ENCODE measurements at places on chromosomes 6 and 20.

GRCh38 chr20:34452281-34452982 lies 63.8 kb upstream of the DYNLRB1 start:
- DNase-seq, result no peak

DNA sequence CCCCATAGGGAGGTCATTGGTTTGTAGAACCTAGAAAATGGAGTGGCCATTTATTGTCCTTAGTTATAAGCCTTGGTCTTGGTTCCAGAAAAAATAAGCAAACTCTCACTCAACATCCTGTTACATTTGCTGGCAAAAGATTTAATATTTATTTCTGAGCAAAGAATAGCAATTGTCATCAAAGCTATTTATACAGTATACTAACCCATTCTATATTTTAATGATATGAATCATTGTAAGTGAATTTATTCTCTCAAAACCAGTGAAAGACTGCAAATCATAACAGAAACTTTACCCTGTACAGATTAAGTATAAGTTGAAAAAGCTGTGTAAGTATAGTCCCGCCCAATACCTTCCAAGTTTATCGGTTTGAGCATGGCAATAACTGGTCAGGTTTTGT lies 364.4 kb downstream of the CD109 start:
- DNase-seq, result no peak

DNA sequence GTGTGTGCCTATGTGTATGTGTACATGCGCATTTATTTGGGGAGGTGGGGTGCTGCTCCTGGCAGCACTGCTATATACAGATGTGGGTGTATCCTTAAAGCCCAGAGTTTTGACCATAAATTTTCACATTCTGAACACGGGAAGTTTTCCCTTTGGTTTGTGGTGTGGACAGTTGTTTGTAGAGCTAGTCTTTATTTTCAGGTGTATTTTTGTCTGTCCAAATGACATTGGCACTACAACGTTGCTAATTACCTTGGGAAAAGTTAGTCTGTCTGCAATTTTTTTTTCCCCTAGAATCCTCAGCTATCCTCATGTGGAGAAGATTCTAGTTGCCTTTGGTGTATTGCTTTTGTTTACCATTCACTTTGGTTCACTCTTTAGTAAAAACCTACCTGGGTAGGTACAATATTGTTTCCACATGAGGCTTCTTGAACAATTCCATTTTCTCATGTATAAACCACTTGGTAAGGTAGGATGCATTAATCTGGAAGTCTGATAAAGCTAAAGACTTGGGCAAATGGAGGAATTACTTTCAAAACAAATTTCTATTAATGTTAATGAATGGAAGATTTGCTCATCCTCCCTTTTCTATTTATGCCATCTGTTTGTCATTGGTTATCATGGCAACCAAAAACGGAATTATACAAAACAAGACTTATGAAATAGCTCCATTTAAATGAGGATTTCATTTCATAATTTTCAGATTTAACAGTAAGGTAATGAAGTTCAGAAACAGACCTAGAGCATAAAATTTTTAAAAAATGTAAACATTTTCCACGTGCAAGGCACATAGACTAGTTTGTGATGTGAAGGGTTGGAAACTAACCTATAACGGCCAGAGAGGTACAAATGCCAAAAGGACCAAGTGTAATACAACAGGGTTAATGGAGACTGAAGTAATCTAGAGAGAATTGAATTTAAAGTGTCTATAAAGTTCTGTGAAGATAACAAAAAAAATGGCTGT lies 3.9 kb downstream of the CCN2 start:
- DNase-seq, result no peak

DNA sequence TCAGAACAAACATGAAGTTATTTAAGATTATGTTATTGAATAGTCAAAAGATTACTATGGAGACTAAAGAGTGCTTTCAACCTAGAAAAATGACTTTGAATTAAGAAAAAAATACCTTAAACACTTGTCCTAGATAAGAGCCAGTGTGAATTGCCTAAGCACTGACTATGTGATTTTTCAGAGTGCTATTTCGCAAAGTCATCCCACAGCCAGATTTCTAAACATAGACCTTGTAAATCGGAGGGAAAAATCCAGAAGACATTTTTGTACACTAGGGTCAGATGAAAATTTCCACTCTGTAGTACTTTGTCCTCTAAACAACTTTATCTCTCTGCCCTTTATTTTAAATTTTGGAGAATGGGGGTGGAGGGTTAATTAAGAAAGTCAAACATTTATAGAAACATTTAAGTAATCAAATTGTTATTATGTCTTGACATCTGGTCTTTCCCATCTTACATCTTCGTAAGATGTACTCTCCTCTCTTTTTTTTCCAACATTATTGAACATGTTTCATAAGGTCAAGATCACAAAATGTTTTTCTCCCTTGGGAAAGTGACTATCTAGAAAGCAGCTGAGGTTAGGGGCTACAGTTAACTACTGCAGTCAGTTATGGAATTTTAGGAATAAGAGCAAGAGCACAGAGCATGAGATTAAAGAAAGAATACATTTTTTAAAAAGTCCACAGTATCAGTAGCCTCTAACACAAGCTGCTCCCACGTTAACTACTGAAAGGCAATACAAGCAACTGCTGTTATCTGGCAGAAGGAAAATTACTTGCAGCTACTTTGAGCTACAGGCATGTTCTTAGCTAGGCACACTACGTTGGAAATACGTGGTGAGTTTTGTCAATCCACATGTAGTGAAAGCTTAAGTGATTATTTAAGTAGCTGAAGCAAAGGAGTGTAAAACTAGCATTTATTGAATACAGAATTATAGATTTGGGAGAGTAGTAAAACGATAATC lies 648.5 kb downstream of the HTR1B start:
- no peak for DNase-seq

- DNase-seq, result no peak
These were observed 274.1 kb downstream of the CLIC5 start for GRCh38 chr6:45741437-45742171.

DNA sequence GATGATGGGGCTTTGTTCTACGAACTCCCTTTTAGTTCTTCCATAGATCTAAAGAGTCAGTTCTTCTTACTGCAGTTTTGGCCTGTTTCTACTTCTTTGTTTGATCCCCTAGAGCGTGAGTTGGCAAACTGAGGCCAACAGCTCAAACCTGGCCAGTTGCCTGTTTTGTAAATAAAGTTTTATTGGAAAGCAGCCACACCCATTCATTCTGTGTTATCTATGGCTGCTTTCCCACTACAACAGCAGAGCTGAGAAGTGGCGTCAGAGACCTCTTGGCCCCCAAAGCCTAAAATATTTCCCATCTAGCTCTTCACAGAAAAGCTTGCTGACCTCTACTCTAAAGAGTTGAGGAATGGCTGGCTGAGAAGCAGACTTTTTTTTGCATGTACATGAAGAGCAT lies 52.2 kb downstream of the EYA2 start:
- DNase-seq, result no peak

- DNase-seq, result no peak
These were observed 29.5 kb downstream of the TSHZ2 start for GRCh38 chr20:53001498-53002301.

DNA sequence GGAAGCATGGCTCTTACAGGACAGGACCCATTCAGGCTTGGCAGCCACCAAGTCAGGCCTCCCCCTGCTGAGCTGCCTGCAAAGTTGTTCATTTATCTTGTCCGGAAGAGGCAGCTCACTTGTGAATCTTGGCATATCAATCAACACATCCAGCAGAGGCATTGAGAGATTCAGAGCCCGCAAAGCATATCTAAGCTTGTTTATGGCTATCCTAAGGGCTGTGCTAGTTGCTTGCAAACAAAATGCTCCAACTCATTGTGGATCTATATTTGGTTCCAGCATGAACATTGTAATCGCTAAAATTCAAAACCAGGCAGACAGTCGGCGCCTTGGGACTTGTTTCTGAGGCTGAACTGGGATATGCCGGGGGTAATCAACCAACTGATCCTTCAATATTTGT lies 106.1 kb downstream of the UNC5CL start:
- DNase-seq, result no peak

DNA sequence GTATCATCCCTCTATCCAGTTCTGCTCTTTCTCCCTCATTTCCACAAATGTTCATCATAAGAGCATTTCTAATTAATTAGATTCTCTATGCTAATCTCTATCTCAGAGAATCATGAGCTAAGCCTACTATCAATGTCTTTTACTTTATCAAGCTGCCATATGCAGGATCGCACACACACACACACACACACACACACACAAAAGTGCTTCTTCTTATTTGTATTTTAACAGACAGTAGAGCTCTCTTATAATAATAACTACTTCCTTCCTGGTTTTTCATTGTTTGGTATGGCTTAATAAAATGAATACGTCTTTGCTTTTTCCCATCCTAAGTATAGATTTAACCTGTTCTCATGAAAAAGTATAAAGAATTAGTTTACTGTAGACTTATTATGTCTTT lies 170.2 kb downstream of the HAO1 start:
- DNase-seq, result no peak

GRCh38 chr20:52098186-52098585 lies 93.4 kb downstream of the ZFP64 start:
- no peak for DNase-seq

GRCh38 chr20:37901654-37902503 lies 1.0 kb upstream of the VSTM2L start:
- no peak for DNase-seq

DNA sequence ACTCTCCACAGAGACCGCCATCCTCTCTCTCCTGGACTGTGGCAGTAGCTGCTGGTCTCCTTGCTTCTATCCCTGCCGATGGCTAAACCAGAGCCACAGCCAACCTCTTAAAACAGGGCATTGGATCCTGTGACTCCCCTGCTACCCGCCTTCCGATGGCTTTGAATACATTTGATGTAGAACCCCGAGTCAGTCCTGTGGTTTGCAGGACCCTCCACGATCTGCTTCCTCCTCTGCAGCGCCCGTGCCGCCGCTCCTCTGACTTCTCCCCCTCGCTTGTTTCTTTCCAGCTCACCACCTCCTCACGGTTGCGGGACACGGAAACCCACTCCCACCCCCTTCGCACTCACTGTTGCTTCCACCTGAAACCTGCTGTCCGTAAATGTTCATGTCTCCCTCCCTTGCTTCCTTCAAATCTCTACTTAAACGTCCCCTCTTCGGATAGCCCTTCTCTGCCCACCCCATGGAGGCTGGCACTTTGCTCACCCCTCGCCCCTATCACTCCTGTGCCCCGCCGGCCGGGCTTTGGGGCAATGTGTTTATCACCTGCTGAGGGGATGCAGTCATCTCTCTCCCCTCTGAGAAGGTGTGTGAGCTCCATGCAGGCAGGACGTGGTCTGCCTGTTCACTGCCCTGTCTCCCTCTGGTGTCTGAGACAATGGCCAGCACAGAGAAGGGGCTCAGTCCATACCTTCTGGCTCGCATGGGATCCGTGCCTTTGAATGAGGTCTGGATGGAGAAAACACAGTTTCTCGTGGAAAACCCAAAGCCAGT lies 67.8 kb downstream of the GFOD1 start:
- no peak for DNase-seq

DNA sequence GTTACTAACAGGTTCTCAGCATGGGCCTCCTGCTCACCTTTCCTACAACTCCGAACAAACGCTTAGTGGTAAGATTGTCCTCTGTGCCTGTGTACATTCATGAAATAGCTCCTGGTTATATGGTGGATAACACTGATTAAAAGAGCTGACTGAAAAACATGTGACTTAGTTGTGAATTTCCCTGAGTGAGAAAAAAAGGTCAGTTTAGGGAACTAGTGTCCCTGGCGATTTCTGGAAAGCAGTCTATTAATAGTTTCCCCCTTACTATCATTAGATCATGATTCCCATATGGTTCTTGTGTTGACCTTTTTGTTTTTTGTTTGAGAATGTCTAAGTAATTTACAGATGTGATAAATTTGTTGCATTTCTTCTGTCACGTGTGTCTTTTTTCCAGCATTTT lies 15.6 kb downstream of the SNRPC start:
- DNase-seq, result no peak

GRCh38 chr20:2476742-2477615 lies 6.4 kb upstream of the SNRPB start:
- DNase-seq, result no peak

GRCh38 chr6:128024046-128024445 lies 123.2 kb upstream of the THEMIS start:
- DNase-seq, result no peak
